Heart right ventricle (tissue), 16 donors: ENCODE measurements at places on chromosomes 11 and 22. TPM values are rescaled to one million over a fixed set of nuclear protein-coding genes. Genes with fewer than 3 reads are reported as not detected.

- no peak for DNase-seq
- no peaks in the 10 kb centered on the region for H3K36me3 ChIP-seq
- no peak overlapping the region for H3K27ac ChIP-seq
- H3K4me1 ChIP-seq, result no peaks in the 10 kb centered on the region
These were observed 76.1 kb upstream of the LIN7C start for GRCh38 chr11:27582621-27583020.

DNA sequence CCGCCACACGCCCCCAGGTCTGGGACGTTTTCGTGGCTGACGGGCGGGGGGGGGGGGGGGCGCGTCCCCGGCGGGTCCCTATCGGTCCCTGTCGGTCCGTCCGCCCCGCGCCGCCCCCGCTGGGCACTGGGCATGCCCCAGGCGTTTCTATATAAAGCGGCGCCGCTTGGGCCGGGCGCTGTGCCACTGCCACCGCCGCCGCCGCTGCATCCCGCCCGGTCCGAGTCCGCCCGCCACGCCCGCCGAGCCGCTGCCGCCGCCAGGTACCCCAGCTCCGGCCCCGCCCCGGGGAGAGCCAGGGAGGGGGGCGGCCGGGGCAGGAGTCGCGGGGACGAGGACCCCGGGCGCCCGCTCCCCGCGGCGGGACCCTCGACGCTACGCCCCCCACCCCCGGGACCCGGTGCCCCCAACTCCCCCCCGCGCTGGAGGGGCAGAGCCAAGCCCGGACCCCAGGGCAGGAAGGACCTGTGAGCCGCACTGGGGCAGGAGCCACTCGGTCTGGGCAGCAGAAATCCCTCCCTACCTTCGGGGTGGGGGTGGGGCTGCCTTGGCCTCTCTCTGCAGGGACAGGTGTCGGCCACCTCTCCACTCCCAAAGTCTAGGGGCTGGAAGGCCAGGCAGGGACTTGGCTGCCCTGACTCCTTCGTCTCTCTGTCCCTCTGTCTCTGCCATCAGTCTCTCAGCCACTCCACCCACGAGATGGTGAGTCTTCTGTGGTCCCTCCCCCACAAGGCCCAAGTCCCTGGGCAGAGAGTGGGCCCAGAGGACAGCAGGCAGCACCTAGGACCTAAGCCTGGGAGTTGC lies at the start of gene CARNS1:
Gene CARNS1, plus strand, starts transcription at position 178 of the 804 bp plus-strand sequence. Its CDS starts 522 bp downstream, at position 700.
- H3K4me1 ChIP-seq, result peaks cover 20% of the 10 kb centered on the region
- no peak for DNase-seq
- no peaks in the 10 kb centered on the region for H3K36me3 ChIP-seq

DNA sequence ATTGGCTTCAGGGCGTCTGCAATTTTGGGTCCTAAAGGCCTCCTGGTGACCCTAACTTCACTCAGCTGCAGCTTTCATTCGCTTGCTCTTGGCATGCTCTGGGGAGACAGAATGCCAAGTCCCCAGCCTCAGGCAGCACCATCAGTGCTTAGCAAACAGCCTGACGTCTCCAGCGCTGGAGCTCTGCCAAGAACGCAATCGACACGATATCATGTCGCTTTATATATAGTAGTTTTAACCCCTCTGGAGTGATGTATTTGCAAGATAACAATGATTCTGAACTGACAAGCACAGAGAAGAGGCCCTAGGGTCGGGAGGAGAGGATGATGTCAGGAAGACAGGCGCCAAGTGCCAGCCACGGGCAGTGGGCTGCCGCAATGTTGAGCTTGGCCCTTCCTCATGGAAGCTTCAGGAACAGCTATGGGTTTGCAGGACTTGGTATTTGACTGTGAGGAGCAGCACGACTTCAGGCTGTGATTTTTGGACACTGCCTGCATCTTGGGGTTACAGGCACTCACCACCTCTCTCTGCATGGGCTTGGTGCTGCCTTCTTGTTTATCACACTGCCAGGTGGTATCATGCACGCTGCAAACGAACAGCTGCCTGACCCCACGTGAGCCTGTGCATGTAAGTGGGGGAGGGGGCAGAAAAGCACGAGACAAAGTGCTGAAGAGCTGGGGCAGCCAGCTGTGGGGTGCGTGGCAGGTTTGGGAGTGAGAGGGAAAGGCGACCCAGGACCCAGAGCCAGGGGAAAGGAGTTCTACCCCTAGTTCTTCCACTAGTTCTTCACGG lies 26.1 kb downstream of the B3GAT1 start:
- no peak for DNase-seq
- no peak overlapping the region for H3K4me3 ChIP-seq
- no peaks in the 10 kb centered on the region for H3K36me3 ChIP-seq
- H3K4me1 ChIP-seq, result no peaks in the 10 kb centered on the region

DNA sequence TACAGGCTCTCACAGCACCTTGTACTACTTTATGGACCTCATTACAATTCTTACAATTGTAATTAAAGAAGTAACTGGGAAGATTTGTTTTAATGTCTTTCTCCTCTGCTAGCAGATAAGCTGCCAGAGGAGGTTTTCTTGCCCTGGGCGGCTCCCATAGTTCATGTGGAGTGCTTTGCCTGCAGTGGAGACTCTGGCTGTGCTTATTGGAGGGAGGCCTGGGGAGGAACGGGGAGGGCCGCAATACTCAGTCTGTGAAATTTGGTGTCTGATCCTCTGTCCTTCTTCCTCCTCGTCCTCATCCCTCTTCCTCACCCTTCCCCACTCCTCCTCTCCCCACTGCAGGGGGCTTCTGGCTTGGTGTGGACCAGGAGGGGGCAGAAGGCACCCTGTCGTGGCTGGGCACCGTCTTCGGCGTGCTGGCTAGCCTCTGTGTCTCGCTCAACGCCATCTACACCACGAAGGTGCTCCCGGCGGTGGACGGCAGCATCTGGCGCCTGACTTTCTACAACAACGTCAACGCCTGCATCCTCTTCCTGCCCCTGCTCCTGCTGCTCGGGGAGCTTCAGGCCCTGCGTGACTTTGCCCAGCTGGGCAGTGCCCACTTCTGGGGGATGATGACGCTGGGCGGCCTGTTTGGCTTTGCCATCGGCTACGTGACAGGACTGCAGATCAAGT lies 5.6 kb downstream of the SLC35C1 start:
- DNase-seq, result no peak
- H3K27ac ChIP-seq, result no peak overlapping the region
- peaks cover 38% of the 10 kb centered on the region for H3K4me1 ChIP-seq
- H3K36me3 ChIP-seq, result no peaks in the 10 kb centered on the region
- no peaks in the 10 kb centered on the region for H3K27me3 ChIP-seq

The OR2D2 gene
- not detected for total RNA-seq

GRCh38 chr22:24156141-24156912 lies 25.0 kb upstream of the SUSD2 start:
- H3K27ac ChIP-seq, result peak overlapping the region; percentile 82
- H3K4me3 ChIP-seq, result peak overlapping the region; percentile 76
- H3K27me3 ChIP-seq, result no peaks in the 10 kb centered on the region
- no peak for DNase-seq
- peaks cover 46% of the 10 kb centered on the region for H3K4me1 ChIP-seq

The SPON1 gene
- 14.7 TPM for total RNA-seq

GRCh38 chr11:77186302-77186701 lies 58.3 kb downstream of the MYO7A start:
- H3K27ac ChIP-seq, result no peak overlapping the region
- no peaks in the 10 kb centered on the region for H3K27me3 ChIP-seq
- no peaks in the 10 kb centered on the region for H3K4me1 ChIP-seq
- DNase-seq, result no peak
- H3K36me3 ChIP-seq, result no peaks in the 10 kb centered on the region

DNA sequence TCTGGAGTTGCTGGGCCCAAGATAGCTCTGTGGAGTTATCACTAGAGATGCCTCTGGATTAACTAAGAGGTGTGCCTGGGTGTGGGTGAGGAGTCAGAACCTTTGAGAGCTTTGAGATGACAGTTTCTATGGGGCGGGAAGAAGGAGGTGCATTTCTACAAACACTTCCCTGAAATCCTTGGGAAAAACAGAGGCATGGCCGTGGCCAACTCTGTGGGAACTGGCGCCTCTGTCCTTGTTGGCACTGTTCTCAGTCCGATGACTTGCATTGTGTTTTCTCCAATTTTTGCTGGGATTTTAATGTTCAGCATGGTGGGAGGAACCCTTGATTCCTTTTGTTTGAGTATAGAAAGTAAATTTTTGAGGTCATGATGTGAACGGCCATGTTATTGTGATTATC lies 115.8 kb upstream of the PARVA start:
- H3K27ac ChIP-seq, result no peak overlapping the region
- H3K4me3 ChIP-seq, result no peak overlapping the region
- no peak for DNase-seq
- peaks cover 30% of the 10 kb centered on the region for H3K4me1 ChIP-seq
- no peaks in the 10 kb centered on the region for H3K27me3 ChIP-seq

The ACTN3 gene
- total RNA-seq, result 0.24 TPM

DNA sequence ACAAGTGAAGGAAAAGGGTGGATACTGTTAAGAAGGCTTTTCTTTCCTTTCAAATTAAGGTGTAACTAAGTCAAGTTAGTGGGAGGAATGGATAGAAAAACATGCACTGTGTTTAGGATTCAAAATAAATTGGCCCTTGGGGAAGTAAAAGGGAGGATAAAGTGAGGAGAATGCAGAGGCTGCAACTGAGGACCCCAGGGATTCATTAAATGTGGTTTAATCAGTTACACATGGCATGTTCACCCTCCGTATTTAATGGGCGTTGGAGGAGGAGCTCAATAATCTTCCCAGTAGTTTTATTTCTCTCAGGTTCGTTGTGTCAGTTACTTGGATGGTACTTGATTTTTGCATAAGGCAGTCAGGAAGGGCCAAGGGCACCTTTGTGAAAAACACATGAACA lies 966.3 kb downstream of the JRKL start:
- H3K4me1 ChIP-seq, result no peaks in the 10 kb centered on the region
- H3K36me3 ChIP-seq, result no peaks in the 10 kb centered on the region
- no peak for DNase-seq
- H3K27ac ChIP-seq, result no peak overlapping the region
- no peak overlapping the region for H3K4me3 ChIP-seq

DNA sequence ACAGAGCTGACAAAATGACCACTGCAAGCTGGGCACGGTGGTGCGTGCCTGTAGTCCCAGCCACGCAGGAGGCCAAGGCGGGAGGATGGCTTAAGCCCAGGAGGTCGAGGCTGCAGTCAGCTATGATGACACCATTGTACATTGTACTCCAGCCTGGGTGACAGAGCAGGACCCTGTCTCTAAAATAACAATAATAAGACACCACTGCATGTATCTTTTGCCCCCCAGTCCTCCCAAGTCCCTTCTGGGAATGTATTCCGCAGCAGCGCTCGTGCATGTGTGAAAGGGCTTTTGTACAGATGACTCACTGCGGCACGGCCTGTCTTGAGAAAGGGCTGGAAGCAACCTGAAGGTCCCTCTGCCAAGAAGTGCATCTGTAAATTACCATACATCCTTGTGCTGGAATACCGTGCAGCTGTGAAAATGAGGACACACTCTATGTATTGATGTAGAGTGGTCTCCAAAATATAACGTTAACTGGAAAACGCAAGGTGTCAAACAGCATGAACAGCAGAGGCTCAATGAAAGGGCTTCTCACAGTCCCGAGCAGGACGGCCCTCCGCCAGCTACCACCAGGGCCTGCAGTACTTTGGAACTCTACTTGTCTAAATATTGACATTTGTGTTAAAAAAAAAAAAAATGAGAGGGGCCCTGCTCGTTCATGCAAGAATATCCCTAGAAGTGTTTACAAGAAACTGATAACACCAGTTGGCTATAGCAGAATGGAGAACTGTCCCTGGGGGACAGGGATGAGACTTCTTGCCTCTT lies 9.0 kb upstream of the CDC42EP2 start:
- no peak overlapping the region for H3K4me3 ChIP-seq
- DNase-seq, result no peak
- H3K27me3 ChIP-seq, result no peaks in the 10 kb centered on the region

DNA sequence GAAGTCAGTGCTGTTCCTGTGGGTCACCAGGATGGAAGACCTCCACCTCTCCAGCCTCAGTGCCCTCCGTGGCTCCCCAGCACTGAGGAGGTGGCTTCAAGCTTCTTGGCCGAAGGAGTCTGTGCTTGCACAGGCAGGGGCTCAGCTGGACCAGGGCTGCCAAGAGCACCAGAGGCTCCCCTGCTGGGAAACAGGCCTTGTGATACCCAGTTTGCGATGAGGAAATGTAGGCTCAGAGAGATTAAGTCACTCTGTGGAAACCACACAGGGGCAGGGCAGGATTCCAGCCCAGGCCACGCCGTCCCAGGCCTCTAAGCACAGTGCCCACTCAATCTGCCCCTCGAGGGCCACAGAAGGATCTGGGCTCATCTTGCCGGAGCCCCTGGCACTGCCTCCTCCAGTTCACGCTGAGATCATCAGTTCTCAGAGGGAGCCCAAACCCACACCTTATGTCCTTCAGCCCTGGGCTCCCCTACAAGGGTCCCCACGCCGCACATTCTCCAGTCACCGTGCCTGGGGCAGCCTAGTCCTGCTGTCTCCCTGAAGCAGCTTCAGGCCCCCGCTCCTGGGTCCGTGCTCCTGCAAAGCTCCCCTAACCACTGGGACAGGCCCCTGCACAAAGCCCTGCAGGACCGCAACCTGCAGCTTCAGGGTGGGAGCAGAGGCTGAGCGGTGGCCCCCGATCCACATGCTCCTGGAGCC lies 21.6 kb downstream of the ANO1 start:
- DNase-seq, result no peak
- H3K27ac ChIP-seq, result peak overlapping the region; percentile 64
- H3K36me3 ChIP-seq, result peaks cover 20% of the 10 kb centered on the region
- no peak overlapping the region for H3K4me3 ChIP-seq
- peaks cover 42% of the 10 kb centered on the region for H3K4me1 ChIP-seq
- no peaks in the 10 kb centered on the region for H3K27me3 ChIP-seq

The PKP3 gene
- 0.32 TPM for total RNA-seq

The APOC3 gene
- not detected for total RNA-seq

The PGR gene
- total RNA-seq, result 10.6 TPM

DNA sequence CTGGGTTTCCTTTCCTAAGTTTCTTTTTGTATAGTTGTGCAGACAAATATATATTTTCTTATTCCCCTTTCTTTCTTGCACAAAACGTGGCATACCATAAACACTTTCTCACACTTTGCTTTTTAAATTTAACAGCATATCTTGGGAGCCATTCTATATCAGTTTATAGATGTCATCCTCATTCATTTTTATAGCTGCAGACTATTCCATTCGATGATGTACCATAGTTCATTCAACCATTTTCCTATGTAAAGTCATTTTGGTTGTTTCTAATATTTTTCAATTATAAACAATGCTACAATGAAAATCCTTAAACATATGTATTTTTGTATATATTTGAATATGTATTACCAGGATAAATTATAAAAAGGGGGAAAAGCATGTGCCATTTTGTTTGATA lies 102.5 kb downstream of the RRM1 start:
- no peaks in the 10 kb centered on the region for H3K4me1 ChIP-seq
- no peak for DNase-seq
- no peaks in the 10 kb centered on the region for H3K36me3 ChIP-seq
- no peak overlapping the region for H3K27ac ChIP-seq
- no peaks in the 10 kb centered on the region for H3K27me3 ChIP-seq

- no peaks in the 10 kb centered on the region for H3K4me1 ChIP-seq
- H3K4me3 ChIP-seq, result no peak overlapping the region
- DNase-seq, result no peak
- no peak overlapping the region for H3K27ac ChIP-seq
- no peaks in the 10 kb centered on the region for H3K27me3 ChIP-seq
These were observed 38.3 kb upstream of the RAB1B start for GRCh38 chr11:66230156-66230555.
